ENCODE measurements at places on chromosomes 1 and 21. TPM values are rescaled to one million over a fixed set of nuclear protein-coding genes. Genes with fewer than 3 reads are reported as not detected.
A peak's percentile ranks its signal among the peaks of the same experiment; 100 is the strongest.

DNA sequence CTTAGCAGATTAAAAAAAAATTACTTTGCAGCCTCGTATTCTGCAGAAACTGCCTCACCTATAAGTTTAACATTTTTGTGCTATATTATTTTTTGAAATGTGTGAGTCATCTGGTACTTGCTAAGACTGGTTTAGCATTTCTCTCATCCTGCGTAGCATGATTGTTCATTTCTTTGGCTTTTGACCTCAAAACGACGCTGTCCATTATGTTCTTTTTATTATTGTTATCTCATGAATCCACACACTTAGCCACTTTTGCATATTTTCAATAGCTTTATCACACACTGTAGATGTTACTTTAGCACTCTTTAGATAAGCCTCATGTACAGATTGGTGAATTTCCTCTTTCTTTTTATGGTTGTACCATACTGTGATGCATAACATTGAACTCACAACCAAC is 1004.9 kb upstream of the NCAM2 start:
- no peaks in the 10 kb centered on the region for H3K27me3 ChIP-seq
- H3K4me3 ChIP-seq, result no peak overlapping the region
- H3K27ac ChIP-seq, result no peak overlapping the region
- H3K36me3 ChIP-seq, result no peaks in the 10 kb centered on the region
- DNase-seq, result no peak

GRCh38 chr1:168834225-168834872 is 105.3 kb upstream of the DPT start:
- no peaks in the 10 kb centered on the region for H3K36me3 ChIP-seq
- DNase-seq, result no peak
- peak overlapping the region; percentile 59 for H3K27ac ChIP-seq
- peaks cover 28% of the 10 kb centered on the region for H3K4me1 ChIP-seq
- no peak overlapping the region for H3K4me3 ChIP-seq

DNA sequence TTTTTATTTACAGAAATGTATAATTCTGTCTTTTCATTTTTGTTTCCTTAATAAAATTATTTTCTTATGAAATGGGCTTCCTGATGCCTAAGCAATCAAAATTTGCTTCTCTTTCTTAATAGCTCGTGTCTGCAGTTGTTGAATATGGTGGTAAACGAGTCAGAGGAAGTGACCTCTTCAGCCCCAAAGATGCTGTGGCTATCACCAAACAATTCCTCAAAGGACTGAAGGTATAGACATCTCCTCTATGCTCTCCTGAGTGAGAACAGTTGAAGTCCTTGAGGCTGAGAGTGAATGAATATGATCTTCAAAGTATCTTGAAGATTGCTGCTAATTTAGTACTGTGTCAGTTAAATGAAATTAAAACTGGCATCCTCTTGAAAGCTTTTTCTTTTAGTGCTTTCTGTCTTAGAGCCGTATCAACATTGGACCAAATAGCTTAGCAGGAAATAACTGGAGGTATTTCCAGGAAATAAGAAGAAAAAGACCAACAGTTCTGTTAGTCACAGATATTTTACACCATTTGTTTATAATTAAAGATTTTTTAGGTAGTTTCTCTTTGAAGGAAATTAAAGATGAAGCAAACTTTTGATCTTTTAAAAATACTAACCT is 24.7 kb downstream of the VPS45 start:
- H3K27ac ChIP-seq, result peak overlapping the region; percentile 46
- DNase-seq, result no peak
- peaks cover 3% of the 10 kb centered on the region for H3K4me1 ChIP-seq
- no peaks in the 10 kb centered on the region for H3K36me3 ChIP-seq
- no peak overlapping the region for H3K4me3 ChIP-seq
- H3K27me3 ChIP-seq, result no peaks in the 10 kb centered on the region

GRCh38 chr1:5513846-5514526 is 478.2 kb downstream of the NPHP4 start:
- H3K27me3 ChIP-seq, result peaks cover 7% of the 10 kb centered on the region
- peaks cover 9% of the 10 kb centered on the region for H3K4me1 ChIP-seq
- no peaks in the 10 kb centered on the region for H3K36me3 ChIP-seq
- no peak overlapping the region for H3K27ac ChIP-seq
- no peak overlapping the region for H3K4me3 ChIP-seq
- no peak for DNase-seq

- peaks cover 3% of the 10 kb centered on the region for H3K4me1 ChIP-seq
- no peak overlapping the region for H3K4me3 ChIP-seq
- no peak overlapping the region for H3K27ac ChIP-seq
- no peaks in the 10 kb centered on the region for H3K27me3 ChIP-seq
These were observed 88.2 kb downstream of the NFIA start for GRCh38 chr1:61170328-61171238.

Gene RNU1-4
- total RNA-seq, result 3,428 TPM

GRCh38 chr21:46634427-46634826 is 1.0 kb upstream of the PRMT2 start:
- no peak for DNase-seq
- H3K27me3 ChIP-seq, result peaks cover 2% of the 10 kb centered on the region
- H3K4me1 ChIP-seq, result peaks cover 41% of the 10 kb centered on the region
- H3K27ac ChIP-seq, result peak overlapping the region; percentile 97

Gene CELA3B
- total RNA-seq, result not detected

DNA sequence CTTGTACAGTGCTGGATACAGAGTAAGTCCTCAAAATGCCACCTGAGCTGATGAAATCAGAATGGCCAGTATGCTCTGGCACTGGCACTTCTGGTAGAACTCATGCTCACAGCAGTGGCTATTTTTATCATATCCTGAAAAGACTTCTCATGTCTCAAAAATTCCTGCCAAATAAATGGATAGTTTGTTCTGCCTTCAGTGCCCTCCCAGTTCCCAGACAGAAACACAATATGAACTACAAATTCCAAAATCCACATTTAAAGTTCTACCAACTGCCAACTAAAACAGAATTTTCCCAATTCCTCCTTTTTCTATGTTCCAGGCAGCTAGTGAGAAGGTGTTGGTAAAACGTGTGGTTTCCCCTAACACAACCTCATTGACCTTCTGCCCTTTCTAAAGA is 51.4 kb upstream of the RGS1 start:
- H3K4me3 ChIP-seq, result no peak overlapping the region
- no peak for DNase-seq
- no peaks in the 10 kb centered on the region for H3K27me3 ChIP-seq
- no peak overlapping the region for H3K27ac ChIP-seq
- no peaks in the 10 kb centered on the region for H3K36me3 ChIP-seq

DNA sequence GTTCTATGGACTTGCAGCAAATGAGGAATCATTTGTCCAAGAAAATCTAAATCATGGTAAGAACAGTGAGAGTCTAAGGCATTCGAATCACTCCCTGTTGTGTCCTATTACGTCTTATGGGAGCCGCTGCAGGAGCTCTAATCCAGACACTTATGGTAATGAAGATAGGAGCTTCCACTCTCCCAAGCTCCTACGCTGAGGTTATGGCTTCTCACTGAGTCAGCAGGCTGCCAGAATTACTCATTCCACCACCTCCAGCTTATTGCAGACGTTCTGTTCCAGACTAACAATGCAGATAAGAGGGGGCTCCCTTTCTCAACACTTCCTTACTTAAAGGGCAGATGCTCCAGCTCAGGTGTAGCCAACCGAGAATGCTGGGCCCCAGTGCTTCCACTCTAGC is 212.6 kb downstream of the GREM2 start:
- DNase-seq, result no peak
- no peak overlapping the region for H3K4me3 ChIP-seq
- H3K36me3 ChIP-seq, result no peaks in the 10 kb centered on the region
- peaks cover 3% of the 10 kb centered on the region for H3K4me1 ChIP-seq
- H3K27me3 ChIP-seq, result no peaks in the 10 kb centered on the region

DNA sequence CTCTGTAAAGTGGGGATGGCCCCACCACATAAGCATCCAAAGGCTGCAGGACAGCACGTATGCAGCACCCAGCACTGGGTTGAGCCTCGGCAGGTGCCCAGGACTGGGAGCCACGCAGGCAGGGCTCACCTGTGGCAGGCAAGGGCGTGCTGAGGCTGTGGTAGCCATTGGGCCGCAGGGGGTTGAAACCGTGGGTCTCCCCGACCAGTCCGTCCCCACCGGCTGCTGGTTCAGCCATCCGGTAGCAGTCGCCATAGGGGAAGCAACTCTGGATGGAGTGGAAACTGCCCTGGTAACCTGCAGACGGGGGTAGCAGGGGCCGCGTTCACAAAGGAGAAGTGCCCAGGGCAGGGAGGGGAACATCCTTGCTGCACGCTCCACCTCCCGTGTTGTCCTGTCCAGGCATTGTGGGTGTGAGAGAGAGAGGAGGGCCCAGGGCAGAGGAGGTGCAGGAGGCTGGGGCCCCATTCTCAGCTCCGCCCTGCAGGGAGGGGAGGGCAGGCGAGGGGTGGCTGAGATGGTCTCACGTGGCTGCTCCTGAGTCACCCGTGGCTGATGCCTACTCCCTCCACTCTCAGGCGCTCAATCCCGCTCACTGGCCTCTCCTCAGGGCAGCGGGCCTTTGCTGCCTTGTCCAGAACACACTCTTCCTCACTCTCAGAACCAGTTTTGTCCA is 49.9 kb downstream of the DMRTB1 start:
- no peaks in the 10 kb centered on the region for H3K4me1 ChIP-seq
- no peak overlapping the region for H3K27ac ChIP-seq
- H3K4me3 ChIP-seq, result no peak overlapping the region
- peaks cover 4% of the 10 kb centered on the region for H3K27me3 ChIP-seq
- no peak for DNase-seq

Gene NPR1
- total RNA-seq, result 57.1 TPM

Gene S100A2
- total RNA-seq, result not detected

GRCh38 chr1:44261171-44261817 is 48.0 kb downstream of the DMAP1 start:
- peaks cover 13% of the 10 kb centered on the region for H3K36me3 ChIP-seq
- DNase-seq, result no peak
- H3K27ac ChIP-seq, result peak overlapping the region; percentile 11
- peaks cover 40% of the 10 kb centered on the region for H3K4me1 ChIP-seq

DNA sequence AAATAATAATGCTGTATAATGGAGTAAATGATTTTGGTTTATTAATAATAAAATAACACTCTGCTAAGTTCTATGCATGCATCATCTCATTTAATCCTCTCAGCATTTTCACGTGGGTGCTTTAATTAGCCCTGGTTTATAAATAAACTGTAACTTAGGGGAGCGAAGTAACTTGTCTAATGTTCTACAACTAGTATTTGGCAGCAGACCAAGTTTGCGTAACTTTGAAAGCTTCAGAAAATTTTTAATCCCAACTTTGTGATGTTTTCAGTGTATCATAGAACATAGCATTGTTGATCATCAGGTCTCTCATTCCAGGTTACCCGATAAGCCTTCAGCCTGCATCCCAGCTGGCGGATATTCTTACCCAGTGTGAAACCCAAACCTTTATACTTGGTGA is 322.4 kb upstream of the SGIP1 start:
- no peaks in the 10 kb centered on the region for H3K4me1 ChIP-seq
- no peak for DNase-seq
- H3K27me3 ChIP-seq, result no peaks in the 10 kb centered on the region
- no peak overlapping the region for H3K27ac ChIP-seq
- H3K36me3 ChIP-seq, result no peaks in the 10 kb centered on the region
- H3K4me3 ChIP-seq, result no peak overlapping the region

- no peak for DNase-seq
- H3K27ac ChIP-seq, result no peak overlapping the region
- no peaks in the 10 kb centered on the region for H3K36me3 ChIP-seq
- peaks cover 1% of the 10 kb centered on the region for H3K27me3 ChIP-seq
- no peak overlapping the region for H3K4me3 ChIP-seq
These were observed 422.9 kb downstream of the PTBP2 start for GRCh38 chr1:97144527-97144926.

GRCh38 chr1:205763980-205764379 is 11.3 kb downstream of the RAB29 start:
- H3K4me3 ChIP-seq, result no peak overlapping the region
- no peak for DNase-seq
- no peaks in the 10 kb centered on the region for H3K36me3 ChIP-seq
- no peak overlapping the region for H3K27ac ChIP-seq
- peaks cover under 1% of the 10 kb centered on the region for H3K27me3 ChIP-seq

GRCh38 chr21:23009360-23009759 is 2011.2 kb downstream of the NCAM2 start:
- DNase-seq, result no peak
- H3K4me1 ChIP-seq, result peaks cover 27% of the 10 kb centered on the region
- H3K27ac ChIP-seq, result no peak overlapping the region

DNA sequence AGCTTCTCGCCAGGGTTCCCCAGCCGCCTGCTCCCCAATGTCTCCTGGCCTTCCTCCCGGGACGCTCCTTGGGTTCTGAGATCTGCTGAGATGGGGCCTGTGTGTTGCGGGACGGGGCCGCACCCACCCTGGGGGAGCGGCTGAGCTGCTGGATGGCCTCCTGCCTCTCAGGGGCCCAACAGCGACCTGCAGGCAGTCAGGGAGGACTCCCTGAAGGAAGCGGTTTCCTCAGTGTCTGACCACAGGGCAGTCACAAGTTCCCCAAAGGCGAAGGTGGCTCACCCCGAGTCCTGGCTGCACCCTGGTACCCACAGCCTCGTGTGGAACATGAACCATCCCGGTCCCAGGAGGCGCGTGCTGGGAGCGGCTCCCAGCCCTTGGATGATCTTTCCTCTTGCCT is 18.6 kb upstream of the PLCH2 start:
- no peak overlapping the region for H3K4me3 ChIP-seq
- DNase-seq, result no peak
- no peak overlapping the region for H3K27ac ChIP-seq
- H3K27me3 ChIP-seq, result peaks cover 4% of the 10 kb centered on the region
- no peaks in the 10 kb centered on the region for H3K36me3 ChIP-seq

Gene TSACC
- total RNA-seq, result not detected

DNA sequence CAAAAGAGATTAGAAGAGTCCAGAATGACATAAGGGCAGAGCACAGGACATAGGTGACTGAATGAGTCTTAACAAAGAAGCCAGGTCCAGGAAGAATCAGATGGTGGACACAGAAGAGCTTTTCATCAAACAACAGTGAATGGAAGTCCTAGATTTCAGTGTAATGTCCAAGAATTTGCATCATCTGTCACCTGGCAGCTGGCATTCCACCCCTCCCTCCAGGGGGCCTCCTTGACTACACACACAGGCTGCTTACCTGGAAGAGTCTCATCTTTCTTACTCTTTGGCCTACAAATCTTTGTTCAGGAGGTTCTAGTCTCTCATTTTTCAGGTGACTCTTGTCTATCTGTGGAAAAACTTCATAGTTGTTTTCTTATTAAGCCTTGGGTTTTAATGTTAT is 36.2 kb downstream of the GORAB start:
- peaks cover 12% of the 10 kb centered on the region for H3K4me1 ChIP-seq
- H3K36me3 ChIP-seq, result no peaks in the 10 kb centered on the region
- H3K27ac ChIP-seq, result no peak overlapping the region
- H3K27me3 ChIP-seq, result peaks cover 2% of the 10 kb centered on the region
- no peak overlapping the region for H3K4me3 ChIP-seq

Gene FNDC5
- total RNA-seq, result 5.5 TPM

DNA sequence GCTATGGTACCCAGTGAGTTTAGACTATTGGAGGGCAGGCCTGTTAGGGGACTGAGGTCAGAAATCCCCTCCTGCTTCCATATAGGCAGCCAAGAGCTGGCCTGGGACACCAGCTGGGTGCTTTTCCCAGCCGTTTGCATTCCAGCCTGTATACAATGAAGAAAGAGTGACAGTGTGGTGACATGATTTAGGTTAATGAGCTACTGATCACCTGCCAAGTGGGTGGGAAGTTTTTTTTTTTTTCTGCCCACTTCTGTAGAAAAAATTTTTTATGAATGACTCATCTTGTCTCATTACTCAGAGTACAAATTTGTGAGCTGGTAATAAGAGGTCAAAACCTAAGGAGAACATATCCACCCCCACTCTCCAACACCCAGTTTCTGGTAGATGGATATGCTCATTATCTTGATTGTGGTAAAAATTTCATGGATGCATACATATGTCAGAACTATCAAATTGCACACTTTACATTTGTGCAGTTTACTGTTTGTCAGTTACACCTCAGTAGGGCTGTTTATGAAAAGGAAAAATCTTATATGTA is 16.4 kb upstream of the CGN start:
- peaks cover 39% of the 10 kb centered on the region for H3K4me1 ChIP-seq
- H3K36me3 ChIP-seq, result no peaks in the 10 kb centered on the region
- no peak overlapping the region for H3K4me3 ChIP-seq
- H3K27ac ChIP-seq, result peak overlapping the region; percentile 70
- peaks cover 1% of the 10 kb centered on the region for H3K27me3 ChIP-seq
- DNase-seq, result no peak
